ENCODE measurements at places on chromosomes 4 and X.

DNA sequence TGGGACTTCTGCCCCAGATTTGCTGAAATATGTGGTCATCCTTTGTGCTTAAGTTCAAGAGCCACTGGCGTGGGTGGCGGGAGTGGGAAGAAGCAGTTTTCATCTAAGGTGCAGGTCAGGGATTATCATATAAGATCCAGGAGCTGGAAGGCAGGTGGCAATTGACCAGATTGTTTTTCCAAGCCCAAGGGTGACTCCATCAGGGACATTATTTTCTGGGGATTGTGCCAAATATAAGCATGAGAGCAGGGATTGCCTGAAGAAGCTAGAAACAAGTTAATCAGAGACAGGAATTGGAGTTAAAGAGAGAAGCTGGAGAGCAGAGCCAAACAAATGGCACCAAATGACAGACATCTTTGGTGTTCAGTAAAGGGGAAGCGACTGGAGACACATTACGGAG lies 19.4 kb upstream of the SEL1L3 start:
- no peak for DNase-seq

GRCh38 chrX:132651421-132652086 lies 162.7 kb upstream of the MBNL3 start:
- no peak for DNase-seq

GRCh38 chr4:41232406-41232805 lies 18.1 kb upstream of the APBB2 start:
- no peak for DNase-seq

DNA sequence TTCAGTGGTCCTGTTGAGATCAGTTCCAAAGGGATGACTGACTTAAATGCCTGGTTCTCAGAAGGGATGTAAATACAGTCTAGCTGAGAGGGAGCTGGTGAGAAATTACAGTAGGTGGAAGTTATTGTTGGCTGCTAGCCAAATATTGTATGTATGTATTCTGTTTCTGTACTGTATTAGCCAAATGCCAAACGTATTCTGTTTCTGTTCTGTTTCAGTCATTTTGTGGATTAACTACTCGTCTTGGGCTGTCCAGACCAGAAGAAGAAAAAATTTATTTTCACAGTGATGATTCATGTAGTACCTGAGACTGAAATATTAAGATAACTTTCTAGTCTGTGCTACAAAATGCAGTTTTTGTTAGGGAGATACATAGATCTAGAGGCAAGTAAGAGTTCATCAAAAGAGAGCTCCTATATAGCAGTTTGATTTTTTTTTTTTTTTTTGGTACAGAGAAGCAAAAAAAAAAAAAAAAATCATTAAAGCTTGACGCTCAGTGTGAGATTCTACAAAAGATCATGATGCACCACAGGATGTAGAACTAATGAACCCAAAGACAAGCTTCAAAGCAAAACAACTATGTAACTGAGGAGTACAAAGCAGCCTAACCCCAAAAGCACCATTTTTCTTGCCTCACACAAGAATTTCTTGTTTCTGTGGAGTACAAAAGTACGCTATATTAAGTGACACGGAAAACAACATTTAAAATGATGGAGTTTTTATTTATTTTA lies 54.8 kb downstream of the CASP6 start:
- DNase-seq, result no peak

GRCh38 chrX:149296092-149296491 lies 209.0 kb downstream of the IDS start:
- DNase-seq, result no peak

DNA sequence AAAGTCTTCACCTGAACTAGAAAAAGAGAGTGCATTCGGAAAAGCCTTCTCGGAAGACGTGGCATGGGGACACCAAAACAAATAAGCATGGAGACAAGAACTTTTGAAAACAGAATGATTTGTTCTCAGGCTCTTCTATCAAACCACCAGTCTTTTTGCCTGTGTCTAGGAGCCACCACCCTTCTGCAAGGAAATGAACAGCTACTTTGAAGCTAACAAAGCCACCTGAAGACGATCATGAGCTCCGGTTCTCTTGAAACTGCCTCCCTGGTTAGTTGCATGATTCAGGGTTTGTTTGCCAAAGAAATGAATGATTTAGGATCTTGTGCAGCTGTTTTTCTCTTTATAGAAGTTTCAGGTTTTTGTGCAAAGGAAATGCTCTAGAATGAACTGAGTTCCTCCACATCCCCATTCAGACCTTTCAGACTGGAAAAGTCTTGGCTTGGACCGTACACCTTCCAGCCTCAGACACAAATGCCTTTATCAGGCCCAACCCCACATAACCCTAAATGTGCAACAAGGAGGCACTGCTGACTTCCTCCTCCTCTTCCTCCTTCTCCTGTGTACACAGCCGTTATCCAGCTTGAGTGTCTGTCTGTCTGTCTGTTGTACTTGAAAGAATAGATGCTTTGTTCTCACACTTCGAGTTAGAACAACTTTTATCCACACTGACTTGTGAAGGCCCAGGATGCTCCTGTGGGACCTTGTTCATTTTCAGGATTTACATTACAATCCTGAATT lies 334.8 kb upstream of the KLF3 start:
- DNase-seq, result no peak

GRCh38 chr4:160352637-160353036 lies 1249.8 kb downstream of the RAPGEF2 start:
- DNase-seq, result no peak

GRCh38 chrX:130896026-130896425 lies 7.0 kb downstream of the ENOX2 start:
- DNase-seq, result peak; percentile 23

GRCh38 chr4:142377342-142378091 lies 468.6 kb downstream of the INPP4B start:
- no peak for DNase-seq

GRCh38 chr4:179666226-179666625 lies 2224.0 kb upstream of the AGA start:
- DNase-seq, result no peak

GRCh38 chrX:1424147-1424851 lies 28.4 kb downstream of the ASMTL start:
- no peak for DNase-seq

DNA sequence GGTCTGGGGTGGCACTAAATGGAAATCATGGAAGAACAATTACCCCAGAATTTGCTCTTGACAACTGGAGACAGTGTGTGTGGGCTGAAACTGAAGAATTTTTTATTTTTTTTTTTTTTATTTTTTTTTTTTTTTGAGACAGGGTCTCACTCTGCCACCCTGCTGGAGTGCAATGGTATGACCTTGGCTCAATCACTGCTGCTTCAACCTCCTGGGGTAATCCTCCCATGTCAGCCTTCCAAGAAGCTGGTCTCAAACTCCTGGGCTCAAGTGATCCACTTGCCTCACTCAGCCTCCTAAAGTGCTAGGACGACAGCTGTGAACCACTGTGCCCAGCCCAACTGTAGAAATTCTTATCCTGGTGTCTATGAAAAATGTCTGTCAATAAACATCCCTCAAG lies 127.9 kb upstream of the MAP3K15 start:
- no peak for DNase-seq

DNA sequence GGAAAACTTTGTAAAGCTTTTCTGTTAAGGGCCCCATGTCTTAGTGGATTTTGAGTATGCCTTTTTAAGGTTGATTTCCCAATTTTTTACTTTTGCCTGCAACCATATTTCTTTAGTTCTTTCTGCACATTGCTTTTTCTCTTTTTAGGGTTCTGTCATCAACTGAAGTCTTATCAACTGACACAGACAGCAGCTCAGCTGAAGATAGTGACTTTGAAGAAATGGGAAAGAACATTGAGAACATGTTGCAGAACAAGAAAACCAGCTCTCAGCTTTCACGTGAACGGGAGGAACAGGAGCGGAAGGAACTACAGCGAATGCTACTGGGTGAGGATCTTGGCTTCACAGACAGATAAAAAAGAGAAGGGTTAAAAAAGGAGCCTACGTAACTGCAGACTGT lies 27.8 kb downstream of the TAF1 start:
- no peak for DNase-seq

DNA sequence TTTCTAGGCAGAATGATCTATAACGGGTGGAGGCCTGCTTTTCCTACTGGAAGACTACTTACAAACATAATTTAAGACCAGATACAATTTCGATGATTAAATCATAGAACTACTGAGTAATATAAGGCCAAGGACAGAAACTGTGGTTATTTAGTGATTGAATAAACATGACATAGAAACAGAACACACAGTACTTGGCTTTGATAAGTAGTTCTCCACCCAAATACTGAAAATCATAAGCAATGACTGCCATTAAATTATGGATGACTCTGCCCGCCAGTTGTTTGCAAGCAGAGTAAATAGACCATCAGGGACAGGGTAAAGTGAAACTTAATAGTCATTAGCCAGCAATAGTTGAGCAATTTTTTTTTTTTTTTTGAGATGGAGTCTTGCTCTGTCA lies 17.2 kb upstream of the SMIM14 start:
- peak; percentile 64 for DNase-seq

DNA sequence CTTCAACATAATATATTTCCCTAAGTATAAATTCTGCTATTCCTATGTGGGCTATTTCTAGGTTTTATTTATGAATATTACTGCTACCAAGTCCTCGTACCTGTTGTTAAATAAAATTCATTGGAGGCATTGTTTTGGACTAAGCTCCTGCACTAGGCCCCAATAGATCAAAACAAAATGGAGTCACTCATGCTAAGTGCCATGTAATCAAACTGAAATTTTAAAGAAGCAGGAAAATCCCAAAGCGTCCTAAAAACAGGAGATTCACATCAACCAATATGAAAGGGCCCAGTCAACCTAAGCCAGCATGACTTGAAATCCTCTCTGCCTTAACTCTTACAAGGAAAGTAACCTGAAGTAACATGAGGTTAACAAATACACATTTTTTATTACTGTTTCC lies 743.2 kb downstream of the TRAM1L1 start:
- no peak for DNase-seq

DNA sequence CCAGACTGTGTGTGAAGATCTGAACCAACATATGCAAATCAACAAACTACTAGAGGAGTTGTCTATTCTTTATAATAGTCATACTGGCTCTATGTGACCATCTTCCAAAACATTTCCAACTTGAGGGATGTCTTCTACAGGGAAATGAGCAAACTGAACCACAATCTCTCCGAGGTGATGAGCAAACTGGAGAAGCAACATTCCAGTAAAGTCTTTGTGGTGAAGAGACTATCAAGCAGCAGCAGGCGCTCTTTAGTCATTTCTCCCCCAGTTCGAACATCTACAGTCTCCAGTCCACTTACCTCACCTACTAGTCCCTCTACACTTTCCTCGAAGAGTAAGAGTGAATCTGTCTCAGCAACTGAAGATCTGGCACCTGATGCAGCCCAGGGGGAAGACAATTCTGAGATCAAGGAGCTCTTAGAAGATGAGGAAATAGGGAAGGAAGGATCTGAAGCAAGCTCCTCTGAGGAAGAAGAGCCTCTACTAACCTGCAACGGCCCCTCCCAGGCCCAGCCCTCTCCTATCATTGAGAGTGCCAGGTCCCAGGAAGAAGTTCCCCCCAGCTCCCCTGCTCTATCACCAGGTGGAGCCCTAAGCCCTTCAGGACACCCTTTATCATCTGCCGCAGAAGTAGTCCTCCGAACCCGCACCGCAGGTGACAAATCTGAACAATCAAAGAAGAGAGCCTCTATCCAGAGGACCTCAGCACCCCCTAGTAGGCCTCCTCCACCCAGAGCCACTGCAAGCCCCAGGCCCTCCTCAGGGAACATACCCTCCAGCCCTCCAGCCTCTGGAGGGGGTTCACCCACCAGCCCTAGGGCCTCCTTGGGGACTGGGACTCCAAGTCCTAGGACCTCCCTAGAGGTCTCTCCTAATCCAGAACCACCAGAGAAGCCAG lies 98.1 kb downstream of the HNRNPD start:
- no peak for DNase-seq

DNA sequence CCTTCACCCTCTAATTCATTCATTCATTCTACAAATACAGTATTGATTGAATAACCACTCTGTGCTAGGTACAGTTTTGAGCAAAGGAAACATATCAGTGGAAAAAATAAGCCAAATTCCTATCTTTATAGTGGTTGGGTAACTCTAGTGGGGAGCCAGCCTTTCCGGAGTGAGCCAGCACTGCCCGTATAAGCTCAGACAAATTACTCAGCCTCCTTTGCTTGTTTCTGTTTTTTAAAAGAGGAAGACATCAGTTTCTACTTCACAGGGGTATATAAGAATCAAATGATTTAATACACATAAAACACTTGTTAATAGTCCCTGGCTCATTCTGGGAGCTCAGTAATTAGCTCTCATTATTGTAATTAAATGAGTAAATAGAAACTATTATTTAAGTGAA lies 238.2 kb upstream of the MAD2L1 start:
- DNase-seq, result no peak

- no peak for DNase-seq
Observed at GRCh38 chrX:1610166-1610565, 4.7 kb upstream of the ASMT start.

DNA sequence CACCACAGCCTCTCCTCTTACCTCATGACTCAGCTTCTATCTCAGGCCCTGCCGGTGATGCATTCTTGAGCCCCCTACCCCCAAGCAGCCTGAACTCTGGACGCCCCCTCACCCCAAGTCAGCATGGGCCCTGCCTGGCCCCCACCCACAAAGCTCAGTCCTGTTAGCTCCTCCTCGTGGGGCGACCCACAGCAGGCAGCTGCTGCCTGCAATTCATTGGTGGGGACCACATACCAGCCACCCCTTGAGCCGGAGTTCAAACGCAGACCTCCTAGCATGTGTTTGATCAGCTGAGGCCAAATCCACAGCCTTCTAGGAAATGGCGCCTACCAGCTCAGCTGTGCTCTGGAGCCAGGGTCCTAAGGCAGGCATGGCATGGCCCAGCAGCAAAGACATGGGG lies 111.8 kb downstream of the EFNB1 start:
- DNase-seq, result peak; percentile 70

- no peak for DNase-seq
Observed at GRCh38 chrX:48933757-48934156, 14.9 kb upstream of the PIM2 start.

DNA sequence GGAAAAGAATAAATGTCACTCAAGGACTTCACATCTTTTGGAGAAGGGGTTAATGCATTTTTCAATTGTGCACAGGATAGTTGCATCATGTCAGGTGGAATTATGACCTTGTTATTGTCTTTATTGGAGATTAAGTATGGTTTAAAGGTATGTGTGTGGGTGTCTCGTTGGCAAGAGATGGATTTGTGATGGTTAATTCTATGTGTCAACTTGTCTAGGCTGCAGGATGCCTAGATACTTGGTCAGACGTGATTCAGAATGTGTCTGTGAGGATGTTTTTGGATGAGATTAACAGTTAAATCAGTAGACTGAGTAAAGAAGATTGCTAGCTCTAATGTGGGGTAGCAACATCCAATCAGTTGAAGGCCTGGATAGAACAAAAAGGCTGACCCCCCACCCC lies 42.2 kb upstream of the HSD17B10 start:
- DNase-seq, result no peak

DNA sequence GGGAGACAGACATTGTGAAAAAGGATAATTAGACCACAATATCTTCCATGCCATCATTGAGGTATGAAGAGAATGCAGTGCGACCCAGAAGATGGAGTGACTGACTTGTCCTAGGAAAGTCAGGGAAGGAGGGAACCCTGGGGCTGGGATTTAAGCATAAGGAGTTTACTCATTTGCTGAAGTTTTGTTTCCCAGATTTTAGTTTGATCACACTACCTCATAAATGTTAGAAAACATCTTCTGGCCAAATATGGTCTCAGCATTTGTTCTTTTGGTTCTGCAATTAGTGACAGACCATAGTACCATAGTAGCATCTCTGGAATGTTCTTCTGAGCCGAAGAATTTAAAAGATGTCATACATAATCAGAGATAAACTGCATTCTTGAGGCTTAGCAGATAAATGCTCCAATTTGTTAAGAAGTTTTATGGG lies 96.5 kb upstream of the PGRMC2 start:
- no peak for DNase-seq

Measured in lower leg skin (tissue), 4 donors.